ENCODE measurements at places on chromosomes 7 and 10. TPM values are rescaled to one million over a fixed set of nuclear protein-coding genes. Genes with fewer than 3 reads are reported as not detected.

Gene DHTKD1
- 26.4 TPM for total RNA-seq

Gene PROSER2
- total RNA-seq, result 4.0 TPM

Gene FAM237B
- not detected for total RNA-seq

Gene CHRM2
- not detected for total RNA-seq

Gene C10orf62
- total RNA-seq, result not detected

Gene GIMAP8
- total RNA-seq, result 241 TPM

Gene BAMBI
- 2.7 TPM for total RNA-seq

Gene RBM20
- 1.6 TPM for total RNA-seq

Gene CRHR2
- not detected for total RNA-seq

Gene EPHB4
- total RNA-seq, result 442 TPM

Gene EBLN1
- not detected for total RNA-seq

Gene BEND7
- total RNA-seq, result 9.3 TPM

Gene PLEKHS1
- not detected for total RNA-seq

Gene OR9A2
- not detected for total RNA-seq

Gene AHR
- 112 TPM for total RNA-seq

Gene MPP7
- total RNA-seq, result 2.8 TPM

Gene RBP4
- total RNA-seq, result not detected

Gene AOC1
- total RNA-seq, result not detected

Gene ZNF467
- total RNA-seq, result 6.1 TPM

Gene OR2A7
- total RNA-seq, result not detected
